ENCODE measurements at places on chromosomes 2 and 18.

GRCh38 chr2:29528891-29529520 lies 392.4 kb downstream of the ALK start:
- DNase-seq, result no peak

DNA sequence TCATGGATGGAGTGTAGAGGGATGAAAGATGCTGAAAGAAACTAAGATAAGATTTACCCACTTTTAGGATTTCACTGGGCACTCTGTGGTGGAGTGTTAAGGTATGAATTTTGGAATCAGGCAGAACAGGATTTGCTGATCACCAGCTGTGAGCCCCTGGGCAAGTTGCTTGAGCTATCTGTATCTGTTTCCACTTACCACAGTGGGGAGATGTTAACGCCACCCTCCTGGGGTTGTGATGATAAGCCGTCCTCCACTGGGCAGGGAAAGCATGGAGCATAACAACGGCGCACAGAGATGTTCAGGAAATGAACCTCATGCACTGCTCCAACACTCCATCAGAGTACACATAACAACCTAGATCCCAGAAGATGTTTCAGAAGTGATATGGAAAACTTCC lies 160.6 kb downstream of the MTCL1 start:
- DNase-seq, result no peak

DNA sequence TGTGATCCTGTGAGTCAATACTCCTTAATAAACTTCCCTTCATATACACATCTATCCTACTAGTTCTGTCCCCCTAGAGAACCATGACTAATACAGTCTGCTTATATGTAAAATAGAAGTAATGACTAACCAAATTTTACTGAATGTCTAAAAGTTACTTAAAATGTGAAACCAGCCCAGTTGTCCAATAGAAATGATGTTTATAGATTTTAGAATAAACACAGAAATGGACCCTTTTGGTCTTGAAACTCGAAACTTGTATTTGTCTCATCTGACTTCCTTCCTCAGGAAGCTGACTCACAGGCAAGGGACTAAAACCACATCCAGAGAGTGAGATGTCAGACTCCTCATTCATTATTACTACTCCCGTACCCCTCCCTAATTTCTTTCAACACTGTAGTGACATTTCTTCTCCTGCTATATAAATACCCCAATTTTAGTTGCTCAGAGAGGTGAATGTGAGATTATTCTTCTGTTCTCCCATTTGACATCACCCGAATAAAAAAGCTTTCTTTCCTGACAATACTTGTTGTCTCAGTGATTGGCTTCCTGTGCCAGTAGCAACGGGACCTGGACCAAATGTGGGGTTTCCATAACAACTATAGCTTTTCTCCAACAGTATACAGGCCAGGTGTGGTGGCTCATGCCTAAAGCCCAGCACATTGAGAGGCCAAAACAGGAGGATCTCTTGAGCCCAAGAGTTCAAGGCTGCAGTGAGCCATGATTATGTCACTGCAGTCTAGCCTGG lies 486.0 kb downstream of the ERBB4 start:
- DNase-seq, result peak; percentile 3

DNA sequence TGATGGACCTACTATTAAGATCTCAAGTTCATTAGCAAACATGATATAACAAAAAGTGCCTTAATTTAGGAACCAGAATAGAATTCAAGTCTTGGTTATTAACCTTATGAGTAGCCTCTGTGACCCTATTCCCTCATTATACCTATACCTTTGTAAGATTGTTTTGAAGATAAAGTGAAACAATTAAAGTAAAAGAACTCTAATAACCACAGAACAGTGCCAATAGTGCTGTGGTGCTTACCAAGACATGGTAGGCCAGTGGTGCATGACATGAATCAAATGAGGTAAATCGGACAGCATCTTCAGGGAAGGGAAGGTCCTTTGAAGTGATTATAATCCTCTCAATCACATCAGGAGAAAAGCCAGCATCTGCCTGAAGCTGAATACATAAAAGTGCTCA lies 36.4 kb downstream of the METTL4 start:
- DNase-seq, result no peak

GRCh38 chr2:18724371-18725145 lies 135.2 kb upstream of the NT5C1B start:
- DNase-seq, result no peak

DNA sequence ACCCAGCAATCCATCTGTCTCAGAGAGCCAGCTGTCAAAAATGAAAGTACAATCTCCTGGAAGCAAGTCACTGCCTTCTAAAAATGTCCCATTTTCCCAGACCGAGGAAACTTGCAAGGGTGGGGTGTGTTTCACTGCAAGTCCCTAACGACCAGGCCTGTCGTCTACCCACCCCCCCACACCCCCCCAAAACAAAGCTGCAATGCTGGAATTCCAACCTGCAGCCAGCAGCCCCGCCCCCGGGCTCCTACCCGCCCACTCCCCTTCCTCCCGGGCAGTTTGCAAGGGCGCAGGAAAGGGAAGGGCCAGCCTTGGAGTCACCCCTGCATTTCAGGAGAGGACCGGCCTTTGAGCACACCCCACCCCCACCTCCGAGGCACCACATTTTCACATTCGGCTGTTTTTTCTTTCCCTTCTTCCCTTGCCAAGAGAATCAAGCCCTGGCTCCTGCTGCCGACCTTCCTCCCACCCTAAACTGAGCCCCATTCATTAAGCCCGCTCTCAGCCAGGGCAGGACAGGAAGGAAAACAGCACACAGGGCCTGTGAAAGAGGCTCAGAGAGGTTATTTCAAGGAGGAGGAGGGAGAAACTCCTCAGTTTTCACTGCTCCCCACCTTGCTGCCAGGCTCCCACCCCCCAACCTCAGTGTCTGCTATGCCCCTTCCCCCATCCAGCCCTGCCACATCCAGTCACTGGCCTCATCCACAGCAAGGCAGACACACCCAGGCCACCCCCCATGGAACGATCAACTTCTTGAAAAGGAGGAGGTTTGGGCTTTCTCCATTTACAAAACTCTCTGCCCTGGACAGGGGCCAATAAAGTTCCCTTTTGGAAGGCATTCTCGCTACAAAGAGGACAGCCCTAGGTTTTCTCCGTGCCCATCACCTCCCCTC lies 11.3 kb downstream of the SMAD7 start:
- no peak for DNase-seq

GRCh38 chr2:234702731-234703225 lies 205.9 kb upstream of the ARL4C start:
- DNase-seq, result no peak

GRCh38 chr2:41197781-41198180 lies 745.9 kb upstream of the SLC8A1 start:
- no peak for DNase-seq

DNA sequence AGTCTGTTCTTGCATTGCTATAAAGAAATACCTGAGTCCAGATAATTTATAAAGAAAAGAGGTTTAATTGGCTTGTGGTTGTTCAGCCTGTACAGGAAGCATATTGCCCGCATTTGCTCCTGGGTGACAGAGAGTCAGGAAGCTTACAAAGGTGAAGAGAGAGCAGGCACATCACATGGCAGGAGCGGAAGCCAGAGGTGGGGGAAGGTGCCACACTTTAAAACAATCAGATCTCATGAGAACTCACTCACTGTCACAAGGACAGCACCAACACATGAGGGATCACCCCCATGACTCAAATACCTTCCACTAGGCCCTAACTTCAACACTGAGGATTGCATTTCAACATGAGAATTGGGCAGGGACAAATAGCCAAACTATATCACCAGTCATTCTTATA lies 124.8 kb upstream of the COL5A2 start:
- DNase-seq, result no peak

DNA sequence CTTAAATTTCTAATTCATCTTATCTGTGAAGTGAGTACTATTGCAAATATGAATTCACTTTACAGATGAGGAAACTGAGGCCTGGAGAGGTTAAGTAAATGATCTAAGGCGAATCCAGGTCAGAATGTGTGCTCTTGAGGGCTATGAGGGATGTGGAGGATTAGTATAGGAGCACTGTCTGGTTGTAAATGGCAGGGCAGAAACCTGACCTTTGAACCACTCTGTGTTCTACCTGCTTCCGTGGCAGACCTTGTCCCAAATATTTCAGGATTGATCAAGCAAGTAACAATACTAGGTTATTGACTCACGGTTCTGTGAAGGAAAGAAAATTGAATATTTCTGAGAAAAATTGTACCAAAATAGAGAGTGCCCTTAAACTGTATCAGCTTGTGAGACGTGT lies 74.7 kb downstream of the PTPRM start:
- DNase-seq, result no peak

DNA sequence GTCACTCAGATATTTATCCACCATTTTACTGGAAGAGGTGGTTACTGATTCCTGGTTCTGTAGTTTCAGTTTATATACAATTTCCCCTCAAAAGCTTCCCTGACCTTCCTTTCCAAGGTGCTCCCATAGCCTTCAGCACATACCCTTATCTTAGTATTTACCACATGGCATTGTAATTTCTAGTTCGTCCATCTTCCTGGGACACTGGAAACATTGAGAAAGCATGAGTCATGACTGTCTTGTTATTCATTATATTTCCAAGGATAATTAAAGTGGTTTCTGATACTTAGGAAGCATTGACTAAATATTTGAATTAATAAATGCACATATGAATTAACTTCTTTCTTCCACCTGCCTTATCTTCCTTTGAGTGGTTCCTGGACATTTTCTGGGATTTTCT lies 203.8 kb downstream of the ETAA1 start:
- DNase-seq, result no peak

DNA sequence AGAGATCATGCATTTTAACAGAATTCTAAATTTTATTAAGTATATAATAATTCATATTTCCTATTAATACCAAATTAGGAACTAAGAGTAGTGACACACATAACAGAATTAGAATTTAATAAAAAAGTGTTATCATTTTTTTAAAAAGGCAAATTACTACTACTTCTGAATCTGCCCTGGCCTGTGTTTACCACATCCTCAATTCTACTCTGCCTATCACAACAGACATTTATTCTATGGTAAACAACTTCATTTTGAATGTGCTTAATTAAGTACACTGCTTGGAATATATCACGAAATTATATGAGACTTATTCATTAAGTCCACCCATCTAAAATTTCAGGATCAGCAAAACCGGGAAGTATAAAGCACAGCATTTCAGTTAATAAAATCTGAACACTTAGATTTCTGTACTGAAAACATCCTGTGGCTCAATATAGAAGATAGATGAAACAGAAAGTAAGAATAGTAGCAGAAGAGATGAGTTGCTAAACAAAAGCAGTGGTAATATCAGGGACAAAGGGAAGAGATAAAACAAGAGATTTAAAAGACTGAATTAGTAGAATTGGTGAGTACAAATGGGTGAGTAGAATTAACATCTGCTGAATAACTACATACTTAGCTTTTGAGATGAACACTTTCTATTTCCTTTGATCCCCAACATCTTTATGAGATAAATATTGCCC lies 3.7 kb downstream of the SMC6 start:
- no peak for DNase-seq

DNA sequence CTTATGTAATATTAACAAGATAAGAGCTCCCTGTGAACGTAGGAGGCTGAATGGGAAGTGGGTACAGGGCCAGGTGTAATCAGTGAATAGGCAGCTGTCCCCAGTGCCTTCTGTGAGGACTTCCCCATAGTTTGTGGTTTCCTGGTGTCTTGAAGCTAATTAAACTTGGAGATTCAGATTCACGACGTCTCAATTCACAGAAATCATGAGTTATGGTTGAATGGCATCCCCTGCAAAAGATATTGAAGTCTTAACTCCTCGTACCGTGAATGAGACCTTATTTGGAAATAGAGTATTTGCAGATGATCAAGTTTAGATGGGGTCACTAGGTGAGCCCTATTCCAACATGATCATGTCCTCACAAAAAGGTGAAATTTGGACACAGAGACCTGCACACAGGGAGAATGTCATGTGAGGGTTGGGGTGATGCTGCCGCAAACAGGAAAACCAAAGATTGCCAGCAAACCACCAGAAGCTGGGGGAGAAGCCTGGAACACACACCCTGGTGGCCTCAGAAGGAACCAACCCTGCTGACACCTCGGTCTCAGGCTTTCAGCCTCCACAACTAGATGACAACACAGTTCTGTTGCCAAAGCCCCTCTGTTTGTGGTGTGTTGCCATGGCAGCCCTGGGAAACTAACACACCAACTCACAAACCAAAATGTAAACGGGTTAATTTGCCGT lies 13.2 kb downstream of the ARL4C start:
- DNase-seq, result no peak

GRCh38 chr2:51995293-51995692 lies 963.4 kb upstream of the NRXN1 start:
- DNase-seq, result no peak

- no peak for DNase-seq
Measured at GRCh38 chr2:83112858-83113257, 1346.2 kb downstream of the SUCLG1 start.

DNA sequence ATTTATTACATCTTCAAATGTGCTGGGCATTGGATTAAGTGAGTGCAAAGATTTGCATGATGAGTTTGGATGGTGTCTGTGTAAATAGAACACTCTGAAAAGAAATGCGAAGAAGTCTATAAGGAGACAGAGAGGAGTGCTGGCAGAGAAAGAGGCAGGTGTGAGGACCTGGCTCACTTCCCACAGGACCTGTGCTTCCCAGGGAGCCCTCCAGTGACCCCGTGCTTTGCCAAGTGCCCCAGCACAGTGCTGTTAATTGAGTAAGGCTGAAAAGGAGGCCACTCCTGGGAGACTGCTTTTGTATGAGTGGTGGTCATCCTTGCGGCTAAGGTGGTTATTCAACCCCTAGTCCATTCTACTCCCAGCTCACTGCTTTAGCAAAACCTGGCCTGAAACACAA lies 230.8 kb downstream of the OSR1 start:
- DNase-seq, result no peak

- no peak for DNase-seq
Measured at GRCh38 chr2:26651470-26651771, 10.3 kb upstream of the CIB4 start.

DNA sequence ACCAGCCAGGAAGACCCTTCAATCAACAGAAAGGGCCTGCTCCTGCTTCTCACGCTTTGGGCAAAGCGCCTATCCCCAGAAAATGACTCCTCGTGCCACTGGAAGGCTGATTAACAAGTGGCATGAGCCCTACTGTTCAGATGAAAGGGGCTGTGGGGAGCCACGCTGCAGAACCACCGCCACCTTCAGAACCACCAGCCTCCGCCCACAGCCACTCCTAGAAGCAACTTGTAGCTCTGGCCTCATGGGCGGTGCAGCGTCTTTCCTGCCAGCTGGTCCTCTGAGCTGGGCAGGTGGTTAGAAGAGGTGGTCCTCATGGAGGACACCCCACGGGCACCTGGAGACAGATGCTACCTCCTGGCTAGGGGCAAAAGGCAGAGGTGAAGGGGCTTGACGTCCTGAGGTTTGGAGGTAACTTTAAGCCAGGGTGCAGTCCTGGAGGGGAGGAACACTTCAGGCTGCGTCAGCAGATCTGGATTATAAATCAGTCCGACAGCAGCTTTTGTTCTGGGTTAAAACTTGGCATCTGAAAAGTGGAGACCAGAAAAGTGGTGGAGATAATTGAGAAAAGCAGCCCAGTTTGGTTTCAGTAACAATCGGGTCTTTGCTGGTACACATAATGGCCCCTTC lies 861 bp upstream of the SEMA4C start:
- no peak for DNase-seq

GRCh38 chr2:163778045-163778781 lies 42.4 kb upstream of the FIGN start:
- peak; percentile 39 for DNase-seq

All from epithelial cell of prostate (primary cell).